ENCODE measurements at places on chromosomes 7 and 10. TPM values are rescaled to one million over a fixed set of nuclear protein-coding genes. Genes with fewer than 3 reads are reported as not detected.

- no peak for DNase-seq
These were observed 262.0 kb upstream of the FERD3L start for GRCh38 chr7:19407270-19407669.

Gene CPN1
- polyA plus RNA-seq = not detected

- no peak for DNase-seq
These were observed 3.2 kb downstream of the TNS3 start for GRCh38 chr7:47578579-47579270.

GRCh38 chr7:25786936-25787335 is 365.1 kb upstream of the NFE2L3 start:
- no peak for DNase-seq

Gene SPDYE8
- not detected for polyA plus RNA-seq

DNA sequence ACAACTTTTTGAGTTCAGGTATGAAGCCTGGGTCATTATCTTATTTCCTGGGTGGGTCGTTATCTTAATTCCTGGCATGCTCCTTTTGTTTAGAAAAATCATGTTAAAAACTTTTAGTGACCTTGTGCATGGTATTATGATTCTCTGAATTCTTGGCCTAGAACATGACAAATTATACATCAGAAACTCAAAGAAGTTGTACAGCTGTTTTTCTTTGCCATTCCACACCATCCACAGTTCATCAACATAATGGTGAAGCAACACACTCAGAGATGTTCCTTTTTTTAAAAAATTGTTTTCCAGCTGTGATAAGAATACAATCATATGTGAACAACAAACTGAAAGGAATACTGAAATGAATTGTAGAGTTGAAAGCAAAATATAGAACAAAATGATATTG is 149.2 kb upstream of the SEMA3D start:
- DNase-seq = no peak

Gene GPRIN2
- polyA plus RNA-seq = 0.42 TPM

Gene CAMK1D
- 0.97 TPM for polyA plus RNA-seq

Gene DPYSL4
- polyA plus RNA-seq = 7.4 TPM

Gene FGFR2
- polyA plus RNA-seq = 12.8 TPM

Gene FHIP2A
- polyA plus RNA-seq = 14.9 TPM

DNA sequence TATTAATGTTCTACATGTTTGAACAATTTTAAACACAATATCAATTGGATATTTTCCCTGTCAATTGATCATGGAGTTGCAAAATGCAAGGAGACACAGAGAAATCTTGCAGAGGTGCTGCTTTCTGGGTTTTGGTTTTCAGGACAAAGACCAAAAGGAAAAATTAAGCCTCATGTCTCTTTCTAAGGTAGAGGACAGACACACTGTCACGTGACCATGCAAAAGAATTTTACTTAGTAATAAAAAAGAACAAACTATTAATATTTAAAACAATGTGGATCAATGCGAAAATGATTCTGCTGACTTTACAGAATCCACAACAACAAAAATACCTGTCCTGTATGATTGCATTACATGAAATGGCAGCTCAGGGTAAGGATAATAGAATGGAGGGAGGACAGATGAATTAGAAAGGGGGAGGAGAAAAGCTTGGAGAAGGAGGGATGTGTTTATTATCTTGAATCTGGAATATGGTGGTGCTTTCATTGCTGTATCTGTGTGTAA is 493.7 kb upstream of the NUPR2 start:
- DNase-seq = no peak

DNA sequence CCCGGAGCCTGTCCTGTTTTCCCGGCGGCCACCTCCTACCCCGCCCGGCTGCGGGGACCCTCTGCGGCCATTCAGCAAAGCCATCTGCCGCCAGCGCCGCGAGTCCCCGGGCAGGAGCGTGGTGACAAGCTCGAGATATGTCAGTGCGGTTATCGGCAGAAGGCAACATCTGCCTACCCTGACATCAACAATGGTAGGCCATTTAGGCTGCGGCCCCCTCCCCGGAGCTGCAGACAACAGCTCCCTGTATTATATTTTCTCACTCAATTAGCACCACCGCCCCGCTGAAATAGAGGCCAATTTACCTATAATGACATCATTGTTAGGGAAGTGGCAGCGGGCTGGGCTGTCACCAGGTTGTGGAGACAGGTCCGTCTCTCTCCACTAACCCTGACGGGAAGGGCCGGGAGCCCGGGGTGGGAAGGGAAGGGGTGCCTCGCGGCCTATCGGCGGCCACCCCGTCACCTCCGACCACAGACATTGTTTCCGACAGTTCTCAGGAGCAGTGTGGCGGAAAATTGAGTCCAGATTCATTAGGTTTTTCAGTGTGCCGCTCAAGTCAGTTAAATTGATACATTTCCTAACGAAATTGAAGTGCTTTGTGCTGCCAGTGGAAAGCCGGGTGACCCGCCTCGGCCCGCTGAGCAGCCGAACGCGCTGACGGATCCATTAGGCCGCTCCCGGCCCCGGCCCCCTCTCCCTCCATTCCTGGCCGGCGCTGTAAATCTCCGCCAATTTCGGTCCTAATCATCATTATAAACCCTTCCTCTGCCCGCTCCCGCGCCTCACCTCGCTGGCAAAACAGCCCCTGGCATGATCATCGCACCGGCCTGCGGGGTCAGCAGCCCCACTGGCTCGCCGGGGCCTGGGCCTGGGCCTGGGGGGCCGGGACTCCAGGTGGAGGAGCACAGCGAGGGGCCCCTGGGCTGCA is 43.0 kb downstream of the UNCX start:
- DNase-seq = no peak

GRCh38 chr10:98404571-98405359 is 10.2 kb downstream of the PYROXD2 start:
- no peak for DNase-seq

DNA sequence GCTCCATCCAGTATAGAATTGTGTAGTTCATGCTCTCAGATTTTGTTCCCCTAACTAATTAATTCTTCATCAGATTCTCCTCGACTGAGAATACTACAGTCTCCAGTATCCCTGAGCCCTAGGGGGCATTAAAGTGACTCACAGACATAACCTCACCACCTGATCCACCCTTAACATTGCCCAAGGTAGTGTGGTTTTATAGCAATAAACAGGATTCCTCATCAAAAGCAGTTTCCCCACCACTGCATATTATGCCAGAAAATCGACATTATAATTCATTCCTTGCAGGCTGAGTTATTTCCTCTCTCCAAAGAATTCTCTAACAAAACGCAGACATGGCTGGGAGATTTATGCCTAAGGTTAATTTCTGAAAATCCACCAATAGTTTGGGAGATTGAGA is 1402.5 kb upstream of the CELF2 start:
- no peak for DNase-seq

Gene CDCA7L
- polyA plus RNA-seq = 31.8 TPM

Gene ANKRD30A
- polyA plus RNA-seq = not detected

GRCh38 chr10:30784897-30785605 is 155.5 kb upstream of the LYZL2 start:
- no peak for DNase-seq

GRCh38 chr7:51060536-51060935 is 256.1 kb downstream of the COBL start:
- DNase-seq = no peak

DNA sequence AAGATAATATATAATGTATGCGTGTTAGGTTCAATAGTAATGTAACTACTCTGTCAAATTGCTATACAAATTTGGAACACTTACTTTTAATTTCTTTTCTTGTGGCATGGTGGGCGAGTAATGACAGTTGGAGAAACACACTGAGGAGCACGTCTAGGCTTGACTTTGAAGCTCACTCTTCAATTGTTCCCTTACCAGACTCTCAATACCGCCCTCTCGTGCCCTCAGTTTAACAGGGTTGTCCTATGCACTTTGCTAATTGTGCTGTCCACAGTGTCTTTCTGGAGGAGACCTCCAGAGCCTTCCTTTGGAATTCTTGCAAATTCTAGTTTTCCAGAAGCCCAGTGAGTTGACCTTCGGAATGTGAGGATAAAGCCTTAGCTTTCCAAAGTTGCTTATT is 107.2 kb upstream of the RELN start:
- DNase-seq = no peak

DNA sequence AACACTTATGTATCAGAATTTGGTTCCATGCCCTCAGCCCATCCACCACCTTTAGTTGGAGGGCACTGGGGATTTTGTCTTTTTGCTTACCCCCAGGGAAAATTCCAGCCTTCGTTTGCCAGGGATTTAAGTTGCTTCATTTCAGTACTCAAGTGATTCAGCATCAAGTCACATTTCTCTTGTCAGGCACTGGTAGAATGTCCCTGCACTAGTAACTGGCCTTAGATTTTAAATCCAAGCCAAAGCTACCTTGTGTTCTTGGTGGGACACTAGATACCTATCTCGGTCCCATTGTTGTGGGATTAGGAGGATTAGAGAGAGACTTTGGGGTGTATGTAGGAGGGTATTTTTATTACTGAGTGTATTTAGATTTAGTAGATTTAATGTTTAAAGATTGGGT is 613.1 kb downstream of the SUGCT start:
- no peak for DNase-seq

- no peak for DNase-seq
These were observed 523 bp upstream of the CDK1 start for GRCh38 chr10:60777696-60778213.

- DNase-seq = no peak
These were observed at the start of gene CREB5 for GRCh38 chr7:28411876-28412662. Gene CREB5, plus strand, starts transcription at chr7:28412518. Its CDS starts 397 bp downstream, at chr7:28412915.

Gene CNTNAP2
- 2.2 TPM for polyA plus RNA-seq

DNA sequence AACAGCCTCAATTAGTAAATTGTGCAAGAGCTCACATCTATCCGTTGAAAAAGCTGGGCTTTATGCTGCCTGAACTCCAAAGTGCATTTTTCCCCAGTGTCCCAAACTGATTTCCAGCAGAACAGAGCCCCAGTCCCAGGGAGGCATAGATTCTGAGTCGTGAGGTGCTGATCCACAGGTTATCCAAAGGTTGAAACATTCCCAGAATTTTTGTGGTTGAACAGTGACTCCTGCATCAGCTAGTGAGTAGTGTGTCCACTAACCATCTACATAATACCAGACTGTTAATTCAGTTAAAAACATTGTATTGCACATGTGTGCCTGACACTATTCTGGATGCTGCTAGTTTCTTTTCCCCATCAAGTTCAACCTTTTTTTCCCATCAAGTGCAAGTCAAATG is 761.5 kb downstream of the GATA3 start:
- DNase-seq = peak; percentile 25

GRCh38 chr7:142771353-142771723 is 568 bp downstream of the PRSS2 start:
- no peak for DNase-seq

GRCh38 chr10:110242511-110242910 is 35.1 kb downstream of the MXI1 start:
- no peak for DNase-seq
